Eye (tissue), 1 donor: ENCODE measurements at places on chromosomes 2 and 18.

DNA sequence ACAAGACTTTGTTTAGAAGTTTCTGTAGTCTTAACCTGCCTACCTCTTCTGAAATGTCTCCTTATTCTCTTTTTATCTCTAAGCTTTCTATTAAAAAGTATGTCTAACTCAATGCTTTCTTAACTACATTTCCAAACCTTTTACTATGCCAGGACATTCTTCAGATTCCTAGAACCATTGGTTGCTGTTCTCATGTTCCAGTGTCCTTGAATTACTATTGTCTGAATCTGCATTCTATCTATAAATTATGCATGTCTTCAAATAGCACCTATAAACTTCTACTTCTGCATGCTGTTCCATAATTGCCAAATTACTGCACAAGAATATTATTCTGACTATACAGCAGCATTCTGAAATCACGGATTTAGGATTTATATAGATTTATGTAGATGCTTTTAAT, 166.0 kb upstream of the VWC2L start:
- DNase-seq, result no peak

- DNase-seq, result no peak
Observed at GRCh38 chr18:41064916-41065315, 890.1 kb upstream of the PIK3C3 start.

DNA sequence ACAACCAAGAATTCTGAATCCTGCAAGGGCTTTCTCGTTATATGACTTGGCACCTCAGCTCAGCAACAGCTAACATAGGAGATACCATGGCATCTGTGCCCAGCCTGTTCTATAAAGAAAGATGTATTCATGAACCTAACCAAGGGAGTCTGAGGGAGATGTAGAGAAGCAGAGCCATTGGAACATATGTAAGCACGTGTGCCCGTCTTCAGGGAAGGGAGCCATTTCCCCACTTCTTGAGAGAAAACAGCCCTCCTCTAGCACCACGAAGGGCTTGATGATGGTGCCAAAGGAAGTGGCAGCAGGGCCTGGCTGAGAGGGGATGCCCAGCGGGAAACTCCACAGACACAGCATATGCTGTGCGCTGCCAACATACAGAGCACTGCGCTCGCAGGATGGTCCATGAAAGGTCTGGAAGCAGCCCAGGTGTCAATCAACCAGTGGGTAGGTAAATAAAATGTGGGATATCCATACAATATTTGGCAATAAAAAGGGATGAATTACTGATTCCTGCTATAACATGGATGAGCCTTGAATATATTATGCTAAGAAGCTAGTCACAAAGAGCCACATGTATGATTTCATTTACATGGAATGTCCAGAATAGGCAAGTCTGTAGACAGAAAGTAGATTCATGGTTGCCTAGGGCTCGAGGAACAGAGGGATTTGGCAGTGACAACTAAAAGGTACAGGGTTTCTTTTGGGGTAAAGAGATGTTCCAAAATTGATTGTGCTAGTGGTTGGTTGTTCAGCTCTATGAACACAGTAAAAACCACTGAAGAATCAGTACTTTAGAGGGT, 16.1 kb downstream of the TMEM247 start:
- no peak for DNase-seq

GRCh38 chr2:105868060-105868459, 123.3 kb downstream of the NCK2 start:
- DNase-seq, result no peak

- DNase-seq, result no peak
Observed at GRCh38 chr2:169572189-169572588, 1.5 kb downstream of the FASTKD1 start.

DNA sequence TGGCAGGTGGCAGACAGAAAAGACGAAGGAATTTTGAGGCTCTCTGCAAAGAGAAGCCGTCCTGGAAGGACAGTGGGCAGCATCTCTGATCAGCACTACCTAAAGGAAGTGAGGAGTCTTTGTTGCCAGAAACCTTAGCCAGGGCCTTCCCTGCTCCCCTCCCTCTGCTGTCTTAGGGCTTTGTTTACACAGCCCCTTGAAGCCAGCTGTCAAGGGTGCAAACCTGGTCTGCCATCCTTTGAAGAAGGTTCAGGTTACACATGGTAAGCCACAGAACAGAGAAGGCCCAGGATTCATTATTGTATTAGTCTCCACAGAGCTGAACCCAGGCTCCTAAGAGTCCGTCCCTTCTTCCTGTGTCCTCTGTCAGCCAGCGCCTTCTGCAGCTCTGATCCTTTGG, 356.7 kb downstream of the TGIF1 start:
- DNase-seq, result no peak

GRCh38 chr2:113237604-113238160, 41.0 kb downstream of the PAX8 start:
- DNase-seq, result no peak

GRCh38 chr18:75003039-75003438, 205.9 kb downstream of the PTGR3 start:
- DNase-seq, result no peak

GRCh38 chr2:234189230-234189629, 138.7 kb downstream of the SPP2 start:
- no peak for DNase-seq

GRCh38 chr2:109299536-109299935, 170.5 kb downstream of the SH3RF3 start:
- no peak for DNase-seq

DNA sequence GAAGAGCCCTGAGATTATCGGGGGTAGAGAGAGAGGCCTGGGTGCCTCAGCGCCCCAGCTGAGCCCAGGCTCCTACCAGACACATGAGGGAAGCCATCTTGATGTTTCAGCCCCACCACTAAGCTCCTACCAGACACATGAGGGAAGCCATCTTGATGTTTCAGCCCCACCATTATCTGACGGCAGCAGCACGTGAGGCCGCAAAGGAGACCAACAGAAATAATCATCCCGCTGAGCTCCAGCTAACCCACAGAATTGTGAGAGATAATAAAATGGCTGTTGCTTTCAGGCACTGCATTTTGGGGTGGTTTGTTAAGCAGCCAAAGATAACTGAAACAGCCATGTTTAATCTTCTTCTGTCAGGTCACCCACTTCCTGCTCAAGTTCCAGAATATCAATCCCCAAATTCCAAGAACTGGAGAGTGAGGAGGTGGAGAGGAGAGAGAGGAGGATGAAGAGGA, 29.3 kb upstream of the SOS1 start:
- DNase-seq, result no peak

DNA sequence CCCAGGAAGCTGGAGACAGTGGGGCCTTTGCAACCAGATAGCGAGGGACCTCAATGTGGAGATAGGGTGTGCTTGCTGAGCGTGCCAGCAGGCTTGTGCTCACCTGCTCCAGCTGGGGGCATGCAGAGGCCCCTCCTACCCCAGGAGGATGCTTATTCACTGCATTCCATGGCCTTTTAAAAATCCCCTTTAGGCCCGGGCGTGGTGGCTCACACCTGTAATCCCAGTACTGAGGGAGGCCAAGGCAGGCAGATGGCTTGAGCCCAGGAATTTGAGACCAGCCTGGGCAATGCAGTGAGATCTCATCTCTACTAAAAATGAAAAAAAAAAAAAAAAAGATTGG, 54.5 kb downstream of the ODC1 start:
- DNase-seq, result no peak

GRCh38 chr2:108417254-108417653, 31.8 kb upstream of the GCC2 start:
- DNase-seq, result no peak
